ENCODE measurements at places on chromosomes 1 and 21.

DNA sequence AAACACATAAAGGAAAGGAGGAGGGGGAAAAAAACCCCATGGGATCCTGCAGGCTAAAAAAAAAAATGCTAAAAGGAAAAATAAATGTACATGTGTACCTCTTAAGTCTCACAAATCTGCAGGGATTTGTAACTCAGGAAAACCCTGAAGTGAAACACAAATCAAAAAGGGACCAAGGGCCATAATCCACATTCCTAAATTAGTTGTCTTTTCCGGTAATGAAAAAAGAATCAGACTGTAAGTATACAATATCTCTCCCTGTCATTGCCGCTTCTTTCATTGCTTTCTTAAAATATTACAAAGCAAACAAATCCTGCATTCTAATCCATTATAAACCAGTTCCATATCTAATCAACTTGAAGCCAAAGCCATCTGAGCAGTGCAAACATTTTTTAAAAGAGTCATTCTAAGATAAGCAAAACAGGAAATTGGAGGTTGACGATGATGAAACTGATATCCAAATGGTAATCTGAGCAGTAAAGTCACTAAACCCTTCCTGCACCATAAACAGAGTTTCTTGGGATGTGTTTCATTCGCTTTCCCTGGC lies 58.7 kb upstream of the SIM2 start:
- no peak for DNase-seq

GRCh38 chr1:202205523-202206190 lies 12.1 kb downstream of the LGR6 start:
- DNase-seq = peak; percentile 22

DNA sequence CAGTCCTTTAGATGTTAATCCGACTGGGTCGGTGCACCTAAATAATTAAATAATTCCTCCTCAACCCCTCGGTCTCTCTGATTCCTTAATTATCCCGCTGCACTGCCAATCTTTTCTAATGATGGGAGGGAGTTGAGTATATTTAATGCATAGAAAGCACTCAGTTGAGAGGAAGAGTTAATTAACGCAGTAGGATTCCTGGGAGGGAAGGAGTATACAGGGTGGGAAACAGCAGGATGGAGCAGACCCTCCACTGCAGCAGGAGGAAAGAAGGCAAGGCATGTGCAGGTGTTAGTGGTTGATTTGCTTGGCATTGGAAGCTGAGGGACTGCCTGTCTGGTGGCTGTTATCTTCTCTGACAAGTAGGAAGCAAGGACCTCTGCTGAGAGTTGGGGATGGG lies 9.9 kb upstream of the REN start:
- no peak for DNase-seq

GRCh38 chr21:44006017-44006619 lies 6.0 kb upstream of the TRAPPC10 start:
- DNase-seq = no peak

- DNase-seq = no peak
These were observed 258.8 kb downstream of the VAV3 start for GRCh38 chr1:107706182-107706581.

GRCh38 chr21:40792691-40793456 lies 54.1 kb downstream of the DSCAM start:
- no peak for DNase-seq

DNA sequence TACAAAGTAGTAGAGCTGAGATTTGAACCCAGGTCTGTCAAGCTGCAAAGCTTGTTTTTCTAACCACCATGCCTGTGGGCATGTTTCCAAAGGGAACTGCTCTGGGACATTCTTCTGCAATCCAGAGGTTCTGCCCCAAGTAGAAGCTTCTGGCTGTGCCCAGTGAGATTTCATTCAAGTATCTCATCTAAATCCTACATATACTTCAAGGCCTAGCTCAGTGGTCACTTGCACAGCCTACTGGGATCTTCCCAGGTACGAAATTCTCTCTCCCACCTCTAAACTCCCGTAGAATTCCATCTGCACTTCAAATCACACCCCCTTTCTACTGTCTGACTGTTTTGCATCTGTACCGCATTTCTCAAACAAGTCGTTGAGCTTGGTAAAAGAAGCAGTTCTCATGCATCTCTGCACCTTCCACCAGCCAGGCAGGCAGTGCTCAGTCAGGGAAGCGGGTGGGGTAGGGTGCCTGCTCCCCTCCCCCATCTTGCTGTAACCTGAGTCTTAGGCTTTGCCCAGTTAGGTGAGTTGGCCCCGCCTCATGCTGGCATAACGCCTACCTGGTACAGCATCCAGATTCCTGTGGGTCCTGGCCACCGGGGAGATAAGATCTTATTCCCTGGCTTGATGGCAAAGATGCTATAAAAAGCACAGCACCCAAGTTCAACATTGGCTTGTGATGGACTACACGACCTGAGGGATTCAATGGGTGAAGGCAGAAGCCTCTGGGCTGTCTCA lies 13.5 kb downstream of the SLC9A1 start:
- no peak for DNase-seq

GRCh38 chr1:54350360-54350759 lies 55.8 kb downstream of the SSBP3 start:
- DNase-seq = no peak

GRCh38 chr21:35838987-35839763 lies 221.2 kb downstream of the SETD4 start:
- DNase-seq = no peak

- no peak for DNase-seq
These were observed 116.5 kb upstream of the IRF2BP2 start for GRCh38 chr1:234726359-234726943.

DNA sequence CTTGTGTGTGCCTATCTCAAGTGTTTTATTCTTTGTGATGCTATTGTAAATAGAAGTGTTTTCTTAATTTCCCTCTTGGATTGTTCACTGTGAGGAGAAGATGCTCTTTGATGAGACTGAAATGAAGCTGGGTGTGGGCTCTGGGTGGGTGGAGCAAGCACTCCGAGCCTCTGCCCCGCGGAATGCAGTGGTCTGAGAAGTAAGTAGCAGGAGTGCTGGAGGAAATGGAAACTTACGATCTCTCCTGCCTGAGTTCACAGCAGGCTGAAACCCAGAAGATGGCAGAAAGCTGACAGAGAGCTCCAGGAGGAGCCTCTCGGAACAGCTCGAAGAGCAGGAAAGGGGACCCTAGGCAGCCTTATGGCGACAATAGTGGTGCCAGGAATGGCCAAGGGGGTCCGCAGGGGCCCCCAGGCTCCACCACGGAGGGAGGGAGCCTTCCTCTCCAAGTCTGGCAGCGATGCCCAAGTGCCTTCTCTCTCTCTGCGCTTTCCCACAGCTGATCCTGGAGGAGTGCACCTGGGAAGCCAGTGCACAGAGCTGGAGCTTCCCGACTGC lies 126.8 kb upstream of the COL6A1 start:
- DNase-seq = no peak

- no peak for DNase-seq
These were observed 194.8 kb downstream of the LMO4 start for GRCh38 chr1:87523466-87523865.

DNA sequence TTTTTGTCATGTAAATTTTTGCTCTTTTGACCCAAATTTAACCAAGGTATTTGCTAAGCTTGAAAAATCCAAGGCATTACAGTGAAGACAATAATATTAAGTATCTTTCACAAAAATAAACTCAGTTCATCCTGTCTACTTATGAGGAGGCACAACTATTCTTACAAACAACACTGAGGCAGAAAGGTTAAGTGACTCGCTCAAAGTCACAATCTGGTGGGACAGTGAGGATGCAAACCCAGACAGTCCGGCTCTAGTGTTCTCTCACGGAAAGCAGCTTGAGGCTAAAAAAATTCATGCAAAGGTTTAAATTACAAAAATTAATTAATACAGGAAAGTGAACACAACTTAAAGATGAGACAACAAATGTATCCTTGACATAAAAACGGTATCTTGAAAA lies 125.3 kb downstream of the SIPA1L2 start:
- DNase-seq = no peak

DNA sequence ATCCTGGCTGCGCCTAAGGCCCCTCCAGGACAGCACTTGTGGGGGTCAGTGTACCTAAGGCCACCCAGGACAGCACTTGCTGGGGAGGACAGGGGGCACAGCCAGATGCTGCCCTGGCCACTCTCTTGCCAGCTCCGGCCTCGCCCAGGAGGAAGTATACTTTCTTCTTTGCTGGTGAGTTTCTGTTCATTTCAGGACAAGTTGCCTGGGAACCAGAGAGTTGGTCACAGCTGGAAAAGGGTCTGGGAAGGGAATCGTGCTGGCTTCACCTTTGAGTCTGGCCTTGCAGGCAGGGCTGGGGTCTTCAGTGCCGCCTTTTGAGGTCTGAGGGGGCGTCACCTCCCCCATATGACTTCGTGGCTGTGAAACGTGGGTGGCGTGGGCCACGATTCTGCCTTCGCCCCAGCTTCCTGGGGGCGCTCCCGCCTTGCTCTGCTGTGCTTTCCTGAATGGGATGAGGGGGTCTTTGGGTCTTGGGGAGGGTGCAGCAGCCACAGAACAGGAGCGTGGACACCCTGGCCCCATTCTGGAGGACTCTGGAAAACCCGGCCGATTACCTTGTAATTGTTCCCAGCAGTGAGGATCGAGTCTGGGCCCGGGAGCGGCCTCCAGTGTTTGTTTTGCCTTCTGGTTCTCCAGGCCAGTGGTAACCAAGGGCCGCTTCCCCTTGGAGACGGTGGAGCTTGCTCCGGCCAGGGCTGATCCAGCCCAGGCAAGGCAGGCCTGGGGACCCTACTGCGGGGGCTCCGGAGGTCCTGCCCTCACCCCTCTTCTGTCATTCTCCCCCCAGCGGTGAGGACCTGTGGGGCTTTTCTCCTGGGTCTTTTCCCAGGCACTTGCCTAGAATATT lies 45.9 kb downstream of the SPSB1 start:
- DNase-seq = no peak

DNA sequence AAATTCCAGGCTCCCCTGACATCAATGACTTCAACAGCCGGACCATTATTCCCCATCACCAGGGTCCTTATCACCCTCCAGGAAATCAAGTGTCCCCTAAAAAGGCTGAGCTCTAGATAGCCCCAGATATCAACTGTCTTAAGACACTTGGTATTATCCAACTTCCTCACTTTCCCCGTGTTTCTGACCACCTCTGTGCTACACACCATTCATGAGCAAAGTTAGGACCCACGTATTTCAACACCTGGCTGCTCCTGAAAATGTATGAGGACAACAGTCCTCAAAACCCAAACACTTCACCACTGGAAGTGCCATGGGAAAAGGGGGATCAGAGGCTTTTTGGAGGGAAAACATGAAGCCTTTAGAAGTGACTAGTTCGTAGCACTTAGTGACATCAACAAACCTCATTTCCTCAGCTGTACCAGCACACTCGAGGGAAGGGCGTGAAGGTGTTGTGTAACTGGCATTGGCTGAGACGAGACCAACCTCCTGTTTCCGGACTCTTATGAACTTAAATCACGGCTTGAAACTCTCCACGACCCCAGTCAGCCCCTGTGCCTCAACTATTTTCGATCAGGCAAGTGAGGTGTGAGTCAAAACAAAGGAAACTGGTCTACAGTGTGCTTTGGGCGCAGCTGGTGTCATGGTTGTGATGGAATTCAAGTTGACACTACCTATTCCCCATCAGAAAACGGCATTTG lies 4.1 kb upstream of the CHD5 start:
- no peak for DNase-seq

DNA sequence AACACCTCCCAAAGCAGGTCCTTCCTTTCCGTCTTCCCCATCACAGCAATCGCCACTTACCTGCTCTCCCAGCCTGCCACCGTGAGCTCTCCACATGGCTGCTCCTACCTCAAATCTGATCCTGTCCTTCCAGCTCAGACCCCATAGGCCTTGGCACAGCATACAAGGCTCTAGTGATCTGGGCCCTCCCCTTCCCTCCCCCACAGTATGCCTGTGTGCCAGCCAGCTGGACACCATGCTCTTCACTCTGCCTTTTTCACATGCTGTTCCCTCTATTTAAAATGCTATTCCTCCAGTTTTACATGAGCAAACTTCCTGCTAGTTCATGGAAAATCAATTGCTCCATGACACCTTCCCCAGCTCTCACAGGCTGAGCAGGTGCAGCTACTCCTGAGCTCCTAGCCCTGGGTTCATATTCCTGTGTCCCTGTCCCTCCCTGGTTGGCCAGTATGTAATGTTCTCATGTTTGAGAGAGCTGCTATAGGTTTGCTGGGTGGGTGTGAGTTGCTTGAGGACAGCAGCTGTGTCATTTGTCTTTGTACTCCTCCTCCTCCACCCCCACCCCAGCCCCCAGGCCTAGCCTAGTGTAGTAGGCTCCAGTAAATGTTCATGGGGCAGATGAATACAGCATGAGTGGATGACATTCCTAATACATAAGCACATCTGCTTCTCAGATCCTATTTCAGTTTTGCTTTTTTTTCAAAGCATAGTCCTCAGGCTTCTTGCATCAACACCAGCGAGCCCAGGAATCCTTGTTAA lies 6.3 kb upstream of the TNNT2 start:
- DNase-seq = no peak

DNA sequence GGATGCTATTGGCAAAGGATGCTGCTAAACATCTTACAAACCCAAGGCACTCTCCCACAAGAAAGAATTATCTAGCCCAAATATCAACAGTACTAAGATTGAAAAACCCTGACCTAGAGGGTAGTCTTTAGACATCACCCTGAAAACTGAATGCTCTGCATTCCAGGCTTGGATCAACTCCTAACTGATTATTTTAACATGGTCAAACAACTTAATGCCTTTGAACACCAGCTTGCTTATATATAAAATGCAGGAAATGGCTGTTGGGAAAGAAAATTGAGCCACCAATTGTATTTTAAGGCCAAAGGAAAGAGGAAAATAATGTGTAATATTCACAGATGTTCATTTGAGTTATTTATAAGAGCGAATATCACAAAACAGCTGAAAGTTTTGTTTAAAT lies 72.2 kb upstream of the C1orf87 start:
- no peak for DNase-seq

GRCh38 chr1:209839875-209840546 lies 12.2 kb downstream of the UTP25 start:
- no peak for DNase-seq

GRCh38 chr1:32890516-32891240 lies 4.4 kb downstream of the HPCA start:
- no peak for DNase-seq

GRCh38 chr1:194535369-194535768 lies 1349.0 kb upstream of the B3GALT2 start:
- no peak for DNase-seq

DNA sequence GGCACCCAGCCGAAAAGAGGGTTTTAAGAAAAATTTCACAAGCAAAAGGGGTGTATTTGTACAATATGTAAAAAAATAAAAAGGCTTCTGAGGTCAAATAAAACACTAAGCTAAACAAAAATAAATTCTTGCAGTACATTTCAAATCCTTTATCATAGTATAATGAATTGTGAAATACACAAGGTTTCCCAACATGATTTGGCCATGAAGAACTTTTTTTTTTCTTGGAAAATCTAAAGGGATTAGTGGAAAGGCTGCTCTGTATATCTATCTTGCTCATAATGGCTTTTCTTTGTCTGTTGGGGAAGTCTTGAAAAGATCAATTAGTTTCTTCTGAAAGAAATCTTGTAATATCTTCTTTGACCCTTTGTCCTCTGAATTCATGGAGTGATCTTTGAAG lies 593.4 kb downstream of the PLPP3 start:
- no peak for DNase-seq

GRCh38 chr1:30940541-30940940 lies 32.0 kb upstream of the SDC3 start:
- DNase-seq = no peak
